ENCODE measurements at places on chromosomes 3 and 15.

GRCh38 chr3:134928819-134929218 is 133.8 kb downstream of the EPHB1 start:
- DNase-seq, result no peak

DNA sequence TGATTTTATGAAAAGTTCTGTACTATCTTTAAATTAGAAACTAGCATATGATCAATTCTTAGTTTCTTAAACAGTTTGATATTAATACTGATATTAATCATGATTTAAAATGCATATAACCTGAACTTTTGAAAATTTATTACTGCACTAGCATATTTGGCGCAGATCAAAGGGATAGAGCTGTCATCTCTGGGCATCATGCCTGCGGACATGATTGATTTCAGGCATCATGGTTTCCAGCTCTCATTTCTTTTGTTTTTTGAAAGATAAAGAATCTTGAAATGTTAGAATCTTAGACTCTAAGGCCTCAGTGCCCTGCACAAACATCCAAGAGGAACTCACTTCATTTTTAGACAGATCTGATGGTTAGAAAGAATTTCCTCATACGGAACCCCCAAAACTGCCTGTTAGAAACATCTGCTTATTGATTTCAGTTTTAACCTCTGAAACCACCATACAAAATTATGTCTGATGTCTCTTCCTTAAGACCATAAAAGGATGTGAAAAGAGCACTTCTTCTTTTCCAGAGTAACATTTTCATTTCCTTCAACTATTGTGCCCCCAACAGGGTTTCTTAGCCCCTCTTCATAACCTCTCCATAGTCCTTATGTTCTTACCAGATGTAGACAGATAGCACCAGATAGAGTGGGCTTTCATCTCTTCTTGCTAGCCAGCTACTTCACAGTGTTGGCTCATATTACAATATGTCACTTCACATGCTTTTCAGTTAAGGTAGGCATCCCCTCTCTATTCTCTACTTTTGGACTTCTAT is 110.8 kb downstream of the BBX start:
- DNase-seq, result no peak

- DNase-seq, result no peak
Observed at GRCh38 chr3:174287705-174288104, 571.4 kb upstream of the NAALADL2 start.

DNA sequence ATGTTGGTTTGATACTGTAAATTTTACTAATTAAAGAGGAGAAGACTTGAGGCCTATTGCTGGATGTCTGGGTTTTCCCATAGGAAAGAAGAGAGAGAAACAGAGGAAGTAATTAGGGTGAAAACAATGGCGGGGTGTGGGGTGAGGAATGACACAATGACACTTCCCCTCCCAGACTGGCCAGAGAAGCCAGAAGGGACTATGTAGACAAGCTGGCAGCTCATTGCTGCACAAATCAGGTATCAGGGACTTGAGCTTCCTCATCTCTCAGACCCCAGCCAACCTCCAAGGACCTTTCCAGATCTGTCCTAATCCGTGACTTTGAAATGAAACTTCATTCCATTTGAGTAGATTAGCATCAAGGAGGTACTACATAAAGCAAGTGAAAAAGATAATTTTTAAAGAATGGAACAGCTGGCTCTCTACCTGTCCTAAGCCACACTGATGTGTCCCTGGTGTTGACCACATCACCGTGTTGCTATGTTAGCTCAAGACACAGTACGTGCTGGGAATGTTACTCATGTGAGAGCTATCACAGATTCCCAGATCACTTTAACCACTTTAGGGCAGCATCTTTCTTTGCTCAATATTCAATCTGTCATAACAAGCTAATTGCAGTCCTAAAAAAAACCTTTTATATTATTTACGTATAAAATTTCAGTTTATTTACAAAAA is 22.2 kb downstream of the TMEM212 start:
- no peak for DNase-seq

DNA sequence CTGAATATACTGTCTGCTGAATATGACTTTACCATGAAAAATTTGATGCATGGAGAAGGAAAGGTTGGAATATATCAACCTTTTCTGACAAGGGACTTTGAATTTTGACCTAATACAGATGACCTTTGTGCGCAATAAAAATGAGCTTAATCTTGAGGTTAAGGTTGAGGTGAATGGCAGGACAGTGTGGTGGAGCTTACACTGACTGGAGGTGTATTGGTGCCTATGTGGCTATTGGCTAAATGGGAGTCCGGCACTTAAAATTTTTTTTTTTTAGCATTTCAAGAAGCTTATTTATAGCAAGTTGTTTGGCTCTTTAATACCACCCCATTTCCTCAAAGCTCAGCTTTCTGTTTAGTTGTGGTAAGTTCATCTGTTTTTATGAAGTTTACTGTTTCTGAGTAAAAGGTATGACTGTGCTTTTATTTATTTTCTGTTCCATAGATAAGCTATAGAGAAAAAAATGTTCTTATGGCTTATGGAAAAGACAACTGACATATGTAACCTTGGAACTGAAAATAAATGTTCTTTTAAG is 15.2 kb downstream of the CDIN1 start:
- no peak for DNase-seq

GRCh38 chr3:3133500-3133899 is 6.8 kb downstream of the TRNT1 start:
- no peak for DNase-seq

DNA sequence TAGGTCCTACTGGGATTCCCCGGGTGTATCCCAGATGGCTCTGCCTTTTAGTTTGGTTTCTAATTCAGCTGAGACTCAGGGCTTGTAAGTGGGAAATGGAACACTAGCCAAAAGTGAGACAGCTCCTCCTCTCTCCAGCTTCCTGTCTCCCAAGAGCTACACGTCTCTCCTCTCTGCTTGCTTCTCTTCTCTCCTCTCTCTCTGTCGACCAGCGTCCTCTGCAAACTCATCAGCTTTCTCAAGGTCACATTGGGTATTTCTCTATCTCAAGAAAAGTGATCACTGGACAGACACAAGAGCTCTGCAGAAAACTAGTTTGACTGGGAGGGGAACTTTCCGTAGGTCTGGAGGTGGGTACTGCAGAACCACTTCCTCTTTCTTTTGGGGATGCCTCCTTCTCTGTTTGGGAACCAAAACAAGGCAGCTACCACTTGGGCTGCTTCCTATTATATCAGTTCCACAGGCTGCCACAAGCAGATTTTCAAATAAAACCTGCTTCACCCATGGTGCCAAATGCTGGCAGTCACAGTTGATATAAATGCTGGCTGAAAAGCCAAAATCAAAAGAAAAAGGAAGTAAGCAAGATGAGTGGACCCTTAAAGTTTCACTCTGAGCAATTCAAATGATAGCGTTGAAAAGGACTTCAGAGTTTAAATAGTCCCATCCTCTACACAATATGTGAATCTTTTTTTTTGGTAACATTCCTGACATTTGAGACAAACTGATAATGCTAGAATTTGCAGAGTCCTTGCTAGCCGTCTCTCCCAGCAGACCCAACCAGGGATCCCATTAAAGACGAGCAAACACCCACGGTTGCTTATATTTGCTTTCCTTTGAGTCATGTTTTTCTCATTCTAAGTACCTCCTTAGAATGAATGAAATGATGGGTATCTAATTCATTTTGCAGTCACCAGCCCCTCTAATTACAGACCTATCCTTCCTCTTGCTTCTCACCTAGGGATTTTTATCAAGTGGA is 7.2 kb upstream of the DYNC1LI1 start:
- no peak for DNase-seq

DNA sequence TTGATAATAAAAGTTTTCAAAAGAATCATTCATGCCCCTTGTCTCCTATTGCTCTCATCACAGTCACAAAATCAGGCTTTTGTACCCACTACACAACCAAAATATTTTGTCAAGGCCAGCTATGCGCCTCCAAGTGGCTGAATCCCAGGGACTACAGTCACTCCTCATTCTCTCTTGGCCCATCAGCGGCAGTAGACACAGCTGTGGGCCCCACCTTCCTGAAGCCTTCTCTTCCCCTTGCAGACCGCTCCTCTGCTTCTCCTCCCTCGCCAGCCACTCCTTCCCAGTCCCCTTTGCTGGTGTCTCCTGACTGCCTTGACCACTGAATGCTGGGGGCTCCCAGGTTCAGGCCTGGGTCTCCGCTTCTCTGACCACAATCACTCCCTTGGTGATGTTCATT is 52.1 kb downstream of the LSM3 start:
- DNase-seq, result no peak

GRCh38 chr3:78893161-78893560 is 874.6 kb downstream of the ROBO1 start:
- DNase-seq, result no peak

- no peak for DNase-seq
Observed at GRCh38 chr15:82805994-82806406, at the start of gene FSD2. TSS of gene FSD2 (minus strand) at chr15:82806069. CDS start at chr15:82787390, 18,679 bp downstream.

DNA sequence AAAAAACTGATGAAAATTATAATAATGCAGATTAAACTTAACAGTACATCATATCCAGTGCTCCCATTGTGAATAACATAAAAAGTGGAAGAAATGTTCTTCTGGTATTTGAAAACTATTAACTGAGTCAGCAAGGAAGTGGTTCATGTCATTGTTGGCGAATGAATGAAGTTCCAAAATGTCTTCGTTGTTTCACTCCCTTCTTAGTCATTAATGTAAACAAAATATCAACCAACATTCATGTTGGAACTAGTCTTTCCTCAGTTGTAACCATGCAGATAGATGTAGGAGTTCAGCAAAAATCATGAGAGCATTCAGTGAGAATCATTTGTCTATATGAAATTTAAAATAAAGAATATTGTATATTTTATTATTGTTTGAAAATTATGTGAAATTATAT is 44.1 kb upstream of the ICE2 start:
- DNase-seq, result no peak

- DNase-seq, result no peak
Observed at GRCh38 chr3:99319450-99319849, 318.9 kb upstream of the COL8A1 start.

DNA sequence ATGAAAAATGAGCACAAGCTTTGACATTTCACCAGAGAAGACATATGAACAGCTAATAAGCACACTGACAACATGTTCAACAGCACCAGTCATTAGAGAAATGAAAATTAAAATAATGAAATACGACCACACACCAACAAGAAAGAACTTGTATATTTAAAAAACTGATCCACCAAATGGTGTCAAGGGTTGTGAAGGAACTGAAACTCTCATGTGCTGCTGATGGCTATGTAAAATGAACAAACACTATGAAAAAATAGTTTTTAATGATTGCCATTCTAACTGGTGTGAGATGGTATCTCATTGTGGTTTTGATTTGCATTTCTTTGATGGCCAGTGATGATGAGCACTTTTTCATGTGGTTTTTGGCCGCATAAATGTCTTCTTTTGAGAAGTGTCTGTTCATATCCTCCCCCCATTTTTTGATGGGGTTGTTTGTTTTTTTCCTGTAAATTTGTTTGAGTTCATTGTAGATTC is 193.8 kb downstream of the SCAPER start:
- no peak for DNase-seq

DNA sequence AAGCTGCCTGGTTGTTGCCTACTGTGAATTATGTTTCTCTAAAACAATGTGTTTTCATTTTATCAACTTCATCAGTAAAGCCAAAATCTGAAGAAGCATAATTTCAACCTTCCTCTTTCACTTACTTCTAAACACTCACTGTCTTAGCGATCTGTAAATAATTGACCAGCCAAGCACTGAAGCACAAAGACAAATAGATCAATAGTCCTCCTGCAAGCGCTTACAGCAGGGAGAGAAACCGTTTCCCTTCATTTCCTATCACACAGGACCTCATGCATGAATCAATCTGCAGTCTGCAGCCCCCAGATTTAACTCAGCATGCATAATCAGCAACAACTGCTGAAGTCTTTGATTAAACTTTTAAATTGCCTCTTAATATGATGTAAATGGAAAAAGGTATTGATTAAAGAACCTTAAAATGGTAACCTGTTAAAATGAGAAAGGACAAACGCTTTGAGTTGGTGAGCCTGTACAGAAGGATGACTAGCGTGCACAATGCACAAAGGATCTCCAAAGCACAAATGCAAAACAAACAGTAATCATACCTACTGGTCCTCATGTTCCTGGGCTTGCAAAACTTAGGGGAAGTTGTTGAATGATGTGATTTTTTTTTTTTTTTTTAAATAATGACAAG is 370.2 kb upstream of the ZNF385D start:
- DNase-seq, result no peak

DNA sequence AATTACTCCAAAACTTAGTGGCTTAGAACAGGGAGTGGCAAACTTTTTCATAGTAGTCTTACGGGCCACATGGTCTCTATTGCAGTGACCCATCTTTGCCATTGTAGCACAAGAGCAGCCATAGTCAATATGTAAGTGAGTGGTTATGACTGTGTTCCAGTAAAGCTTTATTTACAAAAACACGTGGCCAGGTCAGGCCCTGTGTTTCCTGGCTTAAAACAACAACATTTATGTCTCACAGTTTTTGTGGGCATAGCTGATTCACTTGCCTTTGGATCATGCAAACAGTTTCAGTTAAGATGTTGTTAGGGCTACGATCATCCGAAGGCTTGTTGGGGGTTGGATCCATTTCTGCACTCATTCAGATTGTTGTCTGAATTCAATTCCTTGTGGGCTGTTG is 103.8 kb downstream of the CHCHD6 start:
- no peak for DNase-seq

DNA sequence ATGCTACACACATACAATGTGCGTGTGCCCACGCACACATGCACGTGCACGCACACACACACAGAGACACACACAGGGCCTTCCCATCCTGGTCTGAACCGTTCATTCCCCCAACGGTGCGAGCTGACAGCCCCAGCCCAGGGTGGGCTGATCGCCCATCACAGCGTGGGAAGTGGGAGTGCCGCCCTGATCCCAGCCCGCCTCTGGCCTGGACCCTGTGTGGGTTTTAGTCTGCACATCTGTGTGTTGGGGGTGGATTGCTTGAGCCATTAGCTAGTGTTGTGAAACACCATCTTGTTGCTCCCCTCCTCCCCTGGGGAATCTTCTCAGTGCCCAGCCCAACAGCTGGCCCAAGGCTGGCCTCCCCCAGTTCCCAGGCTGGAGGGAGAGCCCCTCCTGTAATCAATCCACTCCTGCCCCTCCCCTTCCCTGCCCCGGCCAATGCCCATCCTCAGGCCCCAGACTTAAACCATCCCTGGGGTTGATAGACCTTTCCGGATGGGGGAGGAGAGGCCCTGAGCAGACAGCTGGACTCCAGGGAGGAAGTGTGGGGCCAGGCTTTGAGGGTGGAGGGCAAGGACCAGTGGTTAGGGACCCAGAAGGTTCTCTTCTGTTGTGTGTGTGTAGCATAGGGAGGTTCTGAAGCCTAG is 8.3 kb downstream of the SEMA3G start:
- no peak for DNase-seq

DNA sequence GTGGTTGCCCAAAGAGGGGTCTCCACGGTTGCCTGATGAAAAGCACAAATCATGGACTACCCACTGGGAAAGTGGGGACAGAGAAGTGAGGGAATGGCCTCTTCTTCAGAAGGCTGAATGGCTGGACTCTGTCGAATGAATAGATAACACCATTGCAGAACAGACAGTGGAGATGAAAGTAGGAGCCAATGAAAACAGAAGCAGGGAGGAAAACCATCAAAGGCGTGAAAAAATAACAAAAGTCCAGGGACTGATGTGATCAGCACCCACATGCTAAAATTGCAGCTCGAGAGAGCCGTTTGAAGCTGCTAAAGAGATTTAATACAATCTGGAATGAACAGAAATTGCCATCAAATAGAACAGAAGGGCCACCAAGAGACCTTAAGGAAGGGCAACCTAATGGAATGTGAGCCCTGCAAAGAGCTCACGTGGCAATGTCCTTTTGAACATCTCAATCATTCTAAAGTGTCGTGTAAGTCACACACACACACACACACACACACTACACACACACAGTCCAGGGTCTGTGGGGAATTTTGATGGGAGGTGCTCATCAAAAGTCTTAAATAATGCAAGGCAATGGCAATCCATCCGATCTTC is 130.9 kb upstream of the ICE2 start:
- no peak for DNase-seq

- DNase-seq, result no peak
Observed at GRCh38 chr3:142915636-142916035, 26.8 kb upstream of the PCOLCE2 start.

Measured in naive thymus-derived CD4-positive, alpha-beta T cell (primary cell).